ENCODE measurements at places on chromosomes 4 and X. TPM values are rescaled to one million over a fixed set of nuclear protein-coding genes. Genes with fewer than 3 reads are reported as not detected.

Gene TMEM144
- total RNA-seq, result 7.9 TPM

Gene ABCG2
- 0.77 TPM for total RNA-seq

Gene SSX2
- total RNA-seq, result not detected

Gene TRIM60
- total RNA-seq, result not detected

Gene SLC6A14
- not detected for total RNA-seq

Gene LRCH2
- total RNA-seq, result 3.9 TPM

Gene FAAH2
- 2.9 TPM for total RNA-seq

Data from spleen (tissue), 13 donors.